ENCODE measurements at places on chromosomes 11 and 22. TPM values are rescaled to one million over a fixed set of nuclear protein-coding genes. Genes with fewer than 3 reads are reported as not detected.

GRCh38 chr22:23233084-23233531, 52.8 kb downstream of the BCR start:
- no peak for DNase-seq

FGF3 gene
- 2.5 TPM for total RNA-seq

- DNase-seq = no peak
Observed at GRCh38 chr11:83035070-83035854, 36.4 kb downstream of the RAB30 start.

DNA sequence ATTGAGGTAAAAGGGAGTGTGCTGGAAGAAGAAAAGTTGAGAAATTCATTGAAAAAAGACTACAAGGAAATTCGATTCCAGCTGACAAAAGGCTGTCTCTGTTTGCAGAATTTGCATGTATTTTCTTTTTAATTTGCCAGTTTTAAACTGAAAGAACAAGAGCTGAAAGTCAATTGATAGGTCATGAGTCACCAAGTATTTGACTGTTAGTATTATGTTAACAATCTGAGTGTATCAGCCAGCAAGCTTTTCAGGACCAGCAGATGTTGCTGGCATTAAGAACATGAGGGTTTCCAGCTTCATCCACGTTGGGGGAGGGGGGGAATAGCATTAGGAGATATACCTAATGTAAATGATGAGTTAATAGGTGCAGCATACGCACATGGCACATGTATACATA, 726.7 kb downstream of the METTL15 start:
- DNase-seq = no peak

- peak; percentile 98 for DNase-seq
Observed at GRCh38 chr11:61814958-61815789, 1.6 kb downstream of the FADS1 start.

DNA sequence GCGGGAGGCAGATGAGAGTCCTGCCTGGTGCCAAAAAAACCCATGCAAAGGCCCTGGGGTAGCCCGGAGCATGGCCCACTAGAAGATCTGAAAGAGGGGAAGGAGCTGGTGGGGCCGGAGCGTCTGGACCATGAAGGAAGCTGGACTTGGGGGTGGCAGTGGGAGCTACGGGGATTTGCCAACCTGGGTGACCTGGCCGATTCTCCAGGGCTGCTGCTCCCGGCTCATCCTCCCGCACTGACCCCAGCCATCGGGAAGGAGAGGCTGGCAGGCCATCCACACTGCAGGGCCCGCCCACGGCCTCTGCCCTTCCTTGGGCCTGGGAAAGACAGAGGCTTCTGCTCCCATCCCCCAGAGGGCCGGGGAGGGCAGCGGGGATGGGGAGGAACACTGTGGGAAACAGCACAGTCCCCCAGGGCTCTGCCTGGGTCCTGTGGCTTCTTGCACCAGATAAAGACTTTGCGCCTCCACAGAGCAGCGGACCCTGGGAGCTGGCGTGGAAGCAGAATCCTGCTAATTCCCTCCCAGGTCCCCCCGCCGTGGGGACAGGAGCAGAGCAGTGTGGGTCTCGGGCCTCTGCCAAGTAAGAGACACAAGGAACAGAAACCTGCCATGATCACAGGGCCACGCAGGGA, 87.1 kb upstream of the LINC01488 start:
- DNase-seq = no peak

- DNase-seq = no peak
Observed at GRCh38 chr11:5694642-5695041, 5.1 kb downstream of the TRIM22 start.

ALX4 gene
- not detected for total RNA-seq

- no peak for DNase-seq
Observed at GRCh38 chr11:96817482-96818399, 427.9 kb downstream of the JRKL start.

DNA sequence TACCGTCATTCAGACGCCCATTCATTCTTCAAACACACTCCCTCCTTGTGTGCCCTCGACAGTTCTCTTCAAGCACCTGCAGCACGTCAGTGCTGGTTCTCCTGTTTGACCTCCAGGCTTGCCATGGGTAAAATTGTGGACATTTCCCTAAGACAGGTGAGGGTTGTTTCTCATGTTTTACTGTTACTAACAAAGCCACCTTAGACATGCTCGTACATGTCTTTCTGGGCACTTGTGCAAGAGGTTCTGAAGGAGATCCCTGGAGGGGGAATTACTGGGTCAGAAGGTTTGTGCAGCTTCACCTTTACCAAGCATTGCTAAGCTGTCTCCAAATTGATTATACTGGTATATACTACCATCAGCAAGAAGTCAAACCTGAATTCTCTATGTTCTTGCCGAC, 189.7 kb upstream of the TMEM45B start:
- DNase-seq = no peak

- no peak for DNase-seq
Observed at GRCh38 chr11:69948256-69949141, 129.3 kb upstream of the FGF3 start.

GRCh38 chr11:76783896-76784813, 999 bp downstream of the TSKU start:
- DNase-seq = peak; percentile 92

GRCh38 chr11:109236188-109236587, 185.8 kb upstream of the C11orf87 start:
- DNase-seq = no peak

ANO9 gene
- not detected for total RNA-seq

DNA sequence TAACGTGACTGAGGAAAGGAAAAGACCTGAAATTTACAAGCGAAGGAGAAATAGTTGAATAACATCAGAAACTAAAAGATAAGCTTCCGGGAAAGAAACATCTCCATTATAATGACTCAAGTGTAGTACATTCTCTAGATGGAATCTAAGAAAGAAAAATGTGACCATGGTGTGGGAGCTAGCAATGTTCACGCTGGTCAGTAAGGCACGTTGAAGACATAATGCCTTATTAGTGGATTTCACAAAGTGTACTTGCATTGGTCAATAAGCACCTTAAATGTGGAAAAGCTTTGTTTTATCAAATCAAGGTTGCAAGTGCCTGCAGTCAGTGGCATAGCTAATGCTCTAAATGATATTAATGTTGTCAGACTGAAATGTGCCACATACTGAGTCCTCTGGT, 2.8 kb upstream of the LARGE1 start:
- no peak for DNase-seq

- DNase-seq = peak; percentile 56
Observed at GRCh38 chr22:49392247-49392646, 435.4 kb downstream of the BRD1 start.

GRCh38 chr11:68038226-68038717, 553 bp upstream of the TCIRG1 start:
- no peak for DNase-seq

- no peak for DNase-seq
Observed at GRCh38 chr11:105918039-105918438, 104.0 kb downstream of the MSANTD4 start.

DNA sequence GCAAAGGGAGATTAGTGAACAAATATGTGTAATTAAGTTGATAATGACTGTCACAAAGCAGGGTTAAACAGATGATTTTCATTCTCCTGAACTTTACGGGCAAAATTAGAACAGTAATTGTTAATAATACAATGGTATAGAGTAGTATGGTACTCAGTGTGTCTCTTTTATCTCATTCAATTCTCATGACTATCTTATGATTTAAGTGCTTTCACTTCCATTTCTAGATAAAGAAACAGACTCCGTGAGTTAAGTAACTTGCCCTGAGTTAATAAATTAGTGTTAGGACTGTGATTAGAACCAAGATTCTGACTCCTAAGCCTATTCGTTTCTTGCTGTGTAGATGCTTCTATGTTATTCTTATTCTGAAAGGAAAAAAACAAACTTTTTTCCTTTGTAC, 22.0 kb downstream of the PIH1D2 start:
- DNase-seq = no peak

DNA sequence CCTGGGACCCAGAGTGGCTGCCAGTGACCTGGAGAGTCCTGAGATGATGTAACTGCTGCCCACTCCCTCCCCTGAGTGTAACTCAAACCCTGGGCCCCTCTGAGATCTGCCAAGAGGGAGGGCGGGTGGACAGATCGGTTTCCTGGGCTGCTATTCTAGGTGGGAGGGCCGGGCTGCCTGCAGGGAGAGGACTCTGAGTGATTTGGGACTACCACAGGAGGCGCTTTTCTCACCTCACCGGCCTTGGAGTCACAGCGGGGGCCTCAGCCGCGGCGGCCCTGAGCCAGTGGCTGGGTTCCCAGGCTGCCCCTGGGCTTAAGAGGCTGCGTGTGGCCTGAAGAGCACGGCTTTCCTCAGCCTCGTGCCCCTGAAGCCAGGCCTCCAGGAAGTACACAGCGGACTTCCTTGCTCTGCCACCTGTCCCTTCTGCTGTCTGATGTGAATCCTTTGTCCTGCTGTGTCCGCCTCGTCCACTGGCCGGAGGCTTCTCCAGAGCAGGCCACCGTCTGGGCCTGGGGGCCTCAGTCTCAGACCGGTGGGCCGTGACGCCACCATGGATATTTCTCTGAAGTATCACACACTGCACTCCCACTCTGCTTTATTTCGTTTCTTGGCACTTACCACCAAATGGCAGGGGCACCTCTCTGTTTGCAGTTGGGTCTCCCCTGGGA, 11.5 kb downstream of the RELT start:
- DNase-seq = no peak

PUS3 gene
- total RNA-seq = 14.6 TPM

HBG1 gene
- total RNA-seq = not detected

DNA sequence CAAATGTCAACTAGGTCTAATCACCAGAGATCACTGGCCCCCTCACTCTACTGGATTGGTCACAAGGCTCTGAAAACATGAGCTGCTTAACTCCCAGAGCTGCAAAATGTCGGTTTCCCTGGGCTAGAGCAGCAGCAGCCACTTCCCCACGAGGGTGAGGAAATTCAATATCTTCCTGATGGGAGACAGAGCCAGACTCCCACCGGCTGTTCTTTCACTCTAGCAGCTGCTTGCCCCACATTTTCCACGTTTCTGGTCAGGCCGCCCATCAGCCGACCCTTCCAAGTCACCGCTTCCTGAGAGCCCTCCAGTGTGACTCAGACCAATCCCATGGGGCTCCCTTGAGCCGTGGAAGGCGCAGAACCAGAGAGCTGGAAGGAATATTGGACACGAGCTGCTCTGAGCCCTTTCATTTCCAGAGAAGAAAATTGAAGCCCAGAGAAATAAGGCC, 227.0 kb downstream of the ADAMTS15 start:
- DNase-seq = peak; percentile 91

ART1 gene
- not detected for total RNA-seq

- DNase-seq = no peak
Observed at GRCh38 chr11:83549984-83550667, 264.0 kb upstream of the CCDC90B start.

DNA sequence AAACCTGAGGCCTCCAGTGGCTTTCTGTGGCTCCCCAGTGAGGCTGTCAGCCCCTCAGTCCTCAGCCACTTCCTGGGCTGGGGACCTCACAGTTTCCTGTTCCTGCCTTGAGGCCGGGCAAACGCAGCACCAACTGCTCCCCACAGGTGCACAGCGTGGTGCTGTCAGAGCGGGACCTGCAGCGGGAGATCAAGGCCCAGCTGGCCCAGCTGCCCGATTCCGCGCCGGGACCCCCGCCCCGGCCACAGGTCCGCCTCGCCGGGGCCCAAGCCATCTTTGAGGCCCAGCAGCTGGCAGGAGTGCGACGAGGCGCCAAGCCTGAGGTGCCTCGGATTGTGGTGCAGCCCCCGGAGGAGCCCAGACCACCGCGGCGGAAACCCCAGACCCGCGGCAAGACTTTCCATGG, 5.4 kb downstream of the TBC1D10C start:
- no peak for DNase-seq

DNA sequence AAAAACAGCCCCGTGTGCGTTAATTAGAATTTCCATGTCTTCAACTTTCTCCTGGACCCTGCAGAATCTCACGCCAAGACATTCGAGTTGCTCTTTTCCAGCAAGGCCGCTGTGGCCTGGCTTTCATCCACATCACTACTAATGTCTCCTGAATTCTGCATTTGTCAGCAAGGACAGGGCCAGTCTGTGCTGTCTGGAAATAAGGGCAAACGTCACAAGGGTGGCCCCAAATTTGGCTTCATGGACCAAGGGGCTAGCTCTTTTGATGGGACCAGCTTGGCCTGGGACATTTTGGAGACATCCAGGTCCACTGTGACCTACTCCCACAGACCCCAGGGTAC, 33.4 kb downstream of the KCNQ1OT1 start:
- DNase-seq = peak; percentile 75

SUSD2 gene
- total RNA-seq = 4.2 TPM

GRCh38 chr11:93537767-93538261, 5.4 kb downstream of the SMCO4 start:
- DNase-seq = no peak

VSIG10L2 gene
- not detected for total RNA-seq

- DNase-seq = no peak
Observed at GRCh38 chr22:29331658-29332300, 16.3 kb upstream of the RASL10A start.

CD59 gene
- total RNA-seq = 857 TPM

VSTM5 gene
- total RNA-seq = not detected

OVCH2 gene
- not detected for total RNA-seq

KLHL22 gene
- 44.7 TPM for total RNA-seq

GRCh38 chr11:44467931-44468330, 97.5 kb upstream of the CD82 start:
- DNase-seq = no peak

TMEM151A gene
- 0.55 TPM for total RNA-seq

- no peak for DNase-seq
Observed at GRCh38 chr11:71429701-71430100, 18.5 kb downstream of the DHCR7 start.

DNA sequence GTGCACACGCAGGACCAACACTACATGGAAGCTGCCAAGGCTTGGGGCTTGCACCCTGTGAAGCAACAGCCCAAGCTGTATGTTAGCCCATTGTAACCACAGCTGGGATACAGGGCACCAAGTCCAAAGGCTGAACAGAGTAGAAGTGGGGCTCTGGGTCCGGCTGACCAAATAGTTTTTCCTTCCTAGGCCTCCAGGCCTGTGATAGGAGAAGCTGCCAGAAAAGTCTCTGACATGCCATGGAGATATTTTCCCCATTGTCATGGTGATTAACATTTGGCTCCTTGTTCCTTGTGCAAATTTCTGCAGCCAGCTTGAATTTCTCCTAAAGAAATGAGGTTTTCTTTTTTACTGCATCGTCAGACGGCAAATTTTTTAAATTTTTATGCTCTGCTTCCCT, 941.2 kb downstream of the FAM181B start:
- DNase-seq = no peak

- no peak for DNase-seq
Observed at GRCh38 chr11:118857385-118857784, 26.3 kb upstream of the CXCR5 start.

- DNase-seq = no peak
Observed at GRCh38 chr11:72983560-72983959, 158.6 kb downstream of the FCHSD2 start.

Measured in osteocyte (in vitro differentiated cells).